ENCODE measurements at places on chromosomes 16 and 17. TPM values are rescaled to one million over a fixed set of nuclear protein-coding genes. Genes with fewer than 3 reads are reported as not detected.
A peak's percentile ranks its signal among the peaks of the same experiment; 100 is the strongest.

The PHKB gene
- 46.3 TPM for total RNA-seq

The PRKCB gene
- 12.3 TPM for total RNA-seq

The MYH8 gene
- not detected for total RNA-seq

The TOX3 gene
- not detected for total RNA-seq

The CEP295NL gene
- total RNA-seq = 6.6 TPM

The ADAD2 gene
- total RNA-seq = 0.80 TPM

The ATAD5 gene
- total RNA-seq = 0.46 TPM

The WDR81 gene
- 40.8 TPM for total RNA-seq

The CYB5B gene
- total RNA-seq = 26.7 TPM

The CCL17 gene
- total RNA-seq = not detected

The RAI1 gene
- 31.6 TPM for total RNA-seq

The TPPP3 gene
- total RNA-seq = 116 TPM

DNA sequence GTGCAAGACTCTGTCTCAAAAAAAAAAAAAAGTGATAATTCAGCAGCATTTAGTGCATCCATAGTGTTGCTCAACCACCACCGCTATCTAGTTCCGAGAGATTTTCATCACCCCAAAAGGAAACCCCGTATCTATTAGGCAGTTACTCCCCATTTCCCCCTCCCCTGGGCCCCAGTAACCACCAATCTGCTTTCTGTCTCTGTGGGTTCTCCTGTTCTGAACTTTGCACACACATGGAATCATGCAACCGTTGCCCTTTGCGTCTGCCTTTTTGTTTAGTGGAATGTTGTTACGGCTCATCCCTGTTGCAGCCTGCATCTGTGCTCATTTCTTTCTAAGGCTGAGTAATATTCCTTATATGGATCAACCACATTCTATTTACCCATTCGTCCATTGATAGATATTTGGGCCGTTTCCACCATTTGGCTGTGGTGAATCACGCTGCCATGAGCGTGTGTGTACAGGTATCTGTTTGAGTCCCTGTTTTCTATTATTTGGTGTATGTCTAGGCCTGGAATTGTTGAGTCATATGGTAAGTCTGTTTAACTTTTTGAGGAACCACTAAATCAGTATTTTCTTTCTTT is 8.7 kb upstream of the SYNGR2 start:
- DNase-seq = no peak

DNA sequence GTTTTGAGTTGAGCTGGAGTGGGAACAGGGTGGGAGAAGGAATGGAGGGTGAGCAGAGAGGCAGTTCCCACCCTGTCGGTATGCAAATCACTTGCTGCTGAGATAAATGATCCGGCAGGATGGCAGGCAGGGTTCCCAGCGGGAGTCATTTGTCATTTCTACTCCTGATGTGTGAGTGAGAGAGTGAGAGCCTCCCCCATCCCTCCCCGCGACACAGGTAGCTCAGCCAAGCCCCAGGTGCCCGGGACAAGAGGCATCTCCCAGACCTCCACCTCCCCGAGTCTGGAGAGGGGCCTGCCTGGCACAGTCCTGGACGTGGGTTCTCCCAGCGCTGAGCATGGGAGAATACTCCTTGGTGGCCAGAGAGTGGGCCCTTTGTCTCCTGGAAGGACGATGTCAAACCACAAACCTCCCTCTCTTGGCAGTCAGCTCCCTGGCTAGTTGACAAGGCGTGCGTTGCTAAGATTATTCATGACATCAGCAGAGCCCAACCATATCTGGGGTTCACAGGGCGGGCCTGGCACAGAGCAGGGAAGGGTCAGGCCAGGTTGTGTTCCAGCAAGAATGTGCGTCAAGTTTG is 33.7 kb upstream of the TNRC6C start:
- no peak for DNase-seq

DNA sequence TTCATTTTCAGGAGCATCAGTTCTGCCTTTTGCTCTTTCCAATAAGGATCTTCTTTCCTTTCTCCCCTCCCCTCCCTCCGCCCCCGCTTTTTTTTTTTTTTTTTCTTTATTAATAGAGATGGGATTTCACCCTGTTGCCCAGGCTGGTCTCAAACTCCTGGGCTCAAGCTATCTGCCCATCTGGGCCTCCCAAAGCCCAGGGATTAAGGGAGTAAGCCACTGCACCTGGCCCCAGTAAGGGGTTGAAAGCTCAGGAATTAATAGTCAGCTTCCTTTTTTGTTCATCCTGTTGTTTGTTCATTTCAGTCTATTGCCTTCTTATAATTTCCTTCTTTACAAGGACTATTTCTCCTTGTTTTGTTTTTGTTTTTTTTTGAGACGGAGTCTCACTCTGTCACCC is 7.9 kb upstream of the C17orf58 start:
- no peak for DNase-seq

DNA sequence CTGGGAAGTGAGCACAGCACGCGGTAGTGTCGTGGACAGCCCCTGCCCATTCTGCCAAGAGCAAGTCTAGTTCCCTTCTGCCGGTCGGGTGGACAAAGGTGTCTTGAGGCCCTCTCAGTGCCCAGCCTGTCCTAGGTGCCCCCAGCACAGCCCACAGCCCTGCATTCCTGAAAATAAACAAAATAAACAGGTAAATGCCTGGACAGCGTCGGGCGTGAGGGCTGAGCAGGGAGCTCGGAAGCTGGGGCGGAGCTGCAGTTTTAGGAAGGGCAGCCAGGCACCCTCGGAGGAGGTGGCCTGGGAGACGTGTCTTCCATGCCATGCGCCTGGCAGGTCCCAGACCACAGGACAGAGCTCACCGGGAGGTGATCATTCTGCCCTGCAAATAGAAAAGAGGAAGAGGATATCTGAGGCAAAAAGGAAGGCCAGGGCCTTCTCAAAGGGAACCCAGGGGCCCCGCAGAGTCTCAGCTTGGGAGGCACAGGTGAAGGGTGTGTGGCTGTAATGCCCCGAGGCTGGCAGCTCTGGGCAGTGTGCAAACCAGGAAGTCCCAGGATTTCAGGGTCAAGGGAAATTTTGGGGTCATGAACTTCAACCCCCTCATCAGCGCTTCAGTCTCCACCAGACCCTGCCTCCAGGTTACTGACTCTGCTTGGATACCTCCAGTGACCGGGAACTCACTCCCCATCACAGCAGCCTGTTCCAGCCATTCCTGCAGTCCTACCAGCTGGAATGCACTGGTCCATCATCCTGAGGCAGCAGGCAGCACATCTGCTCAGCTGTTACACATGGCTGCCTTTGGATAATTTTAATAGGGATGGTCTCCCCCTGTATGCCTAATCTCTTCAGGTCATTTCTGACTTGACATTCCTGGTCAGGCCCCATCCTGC is 1.7 kb downstream of the ZNF469 start:
- no peak for DNase-seq

GRCh38 chr17:63984236-63984635 is 11.5 kb upstream of the SCN4A start:
- no peak for DNase-seq

DNA sequence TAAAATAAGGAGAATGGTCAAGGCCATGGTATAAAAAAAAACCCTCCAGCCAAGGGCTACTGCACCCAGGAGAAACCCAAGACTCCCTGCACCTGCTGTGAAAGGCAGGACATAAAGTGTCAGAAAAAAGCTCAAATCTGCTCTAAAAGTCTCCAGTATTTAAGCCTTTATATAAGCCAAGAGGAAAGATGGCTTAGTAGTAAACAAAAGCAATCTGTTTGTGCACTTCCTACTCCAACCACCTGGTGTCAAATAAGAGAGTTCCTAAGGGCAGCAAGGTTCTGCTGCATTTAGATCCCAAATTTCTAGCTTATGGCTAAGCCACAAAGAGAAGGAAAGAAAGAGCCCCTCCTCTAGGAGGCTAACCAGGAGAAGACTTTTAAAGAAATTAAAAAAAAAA is 20.6 kb downstream of the ACSM1 start:
- no peak for DNase-seq

- no peak for DNase-seq
These were observed 618 bp downstream of the CCDC78 start for GRCh38 chr16:725463-726187.

DNA sequence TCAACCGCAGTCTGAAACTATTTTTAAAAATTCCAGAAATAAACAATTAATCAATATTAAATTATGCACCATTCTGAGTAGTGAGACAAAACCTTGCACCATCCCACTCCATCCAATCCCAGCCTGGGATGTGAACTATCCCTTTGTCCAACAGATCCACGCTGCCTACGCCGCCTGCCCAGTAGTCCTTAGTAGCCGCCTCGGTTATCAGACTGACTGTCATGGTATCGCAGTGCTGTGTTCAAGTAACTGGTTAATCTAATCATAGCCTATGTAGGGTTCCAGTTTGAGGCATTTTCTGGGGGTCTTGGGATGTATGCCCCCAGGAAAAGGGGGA is 437.7 kb downstream of the HS3ST3B1 start:
- DNase-seq = peak; percentile 39

GRCh38 chr17:31216031-31216751 is 80.8 kb downstream of the OMG start:
- no peak for DNase-seq

DNA sequence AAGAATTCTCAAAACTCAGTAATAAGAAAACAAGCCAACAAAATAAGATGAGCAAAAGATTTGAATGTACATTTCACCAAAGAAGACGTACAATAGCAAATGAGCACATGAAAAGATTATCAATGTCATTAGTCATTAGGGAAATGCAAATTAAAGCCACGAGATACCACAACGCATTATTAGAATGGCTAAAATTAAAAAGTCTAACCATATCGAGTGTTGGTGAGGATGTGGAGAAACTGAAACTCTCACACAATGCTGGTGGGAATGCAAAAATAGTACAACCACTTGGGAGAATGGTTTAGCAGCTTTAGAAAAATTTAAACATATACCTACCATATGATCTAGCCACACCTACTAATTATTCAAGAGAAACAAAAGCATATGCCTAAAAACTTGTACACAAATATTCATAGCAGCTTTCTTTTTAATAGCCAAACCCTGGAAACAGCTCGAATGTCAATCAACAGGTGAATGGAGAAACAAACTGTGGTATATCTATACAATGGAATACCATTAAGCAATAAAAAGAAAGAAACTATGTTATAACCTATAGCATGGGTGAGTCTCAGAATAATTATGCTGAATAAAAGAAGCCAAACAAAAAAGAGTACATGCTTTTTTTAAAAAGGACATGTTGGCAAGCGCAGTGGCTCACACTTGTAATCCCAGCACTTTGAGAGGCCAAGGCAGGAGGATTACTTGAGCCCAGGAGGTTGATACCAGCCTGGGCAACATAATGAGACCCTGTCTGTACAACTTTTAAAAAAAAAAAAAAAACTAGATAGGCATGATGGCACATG is 103.6 kb downstream of the LITAF start:
- no peak for DNase-seq

GRCh38 chr17:77528516-77529327 is 388.0 kb downstream of the SEC14L1 start:
- no peak for DNase-seq

GRCh38 chr16:10589109-10589508 is 8.7 kb upstream of the EMP2 start:
- DNase-seq = no peak

- DNase-seq = no peak
These were observed 7.3 kb downstream of the MTMR4 start for GRCh38 chr17:58507123-58507634.

DNA sequence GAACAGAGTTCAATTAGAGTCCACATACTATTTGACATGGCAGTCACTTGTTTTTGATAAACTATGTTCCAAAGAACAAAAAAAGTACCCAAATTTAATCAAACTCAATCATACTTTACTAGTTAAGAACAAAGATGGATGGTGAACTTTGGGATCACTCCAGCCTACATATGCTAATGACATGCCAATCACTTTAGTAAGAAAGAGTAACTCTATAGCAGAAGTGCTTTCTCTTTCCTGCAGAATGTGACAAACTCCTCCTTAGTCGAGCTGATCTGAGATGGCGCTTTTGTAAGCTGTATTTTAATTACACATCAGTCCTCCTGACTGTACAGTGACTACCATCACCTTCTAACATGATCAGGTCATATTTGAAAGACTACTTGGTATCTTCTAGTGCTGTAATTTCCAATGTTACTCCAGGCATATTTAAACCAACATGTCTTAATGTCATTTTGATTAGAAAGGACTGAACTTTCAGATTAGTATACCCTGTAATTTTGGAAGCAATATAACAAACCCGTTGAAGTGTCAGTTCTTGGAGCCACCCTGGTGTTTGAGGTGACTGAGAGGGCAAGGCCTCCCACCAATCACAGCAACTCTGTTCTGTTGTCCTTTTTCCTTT is 4.1 kb downstream of the NETO2 start:
- no peak for DNase-seq

- DNase-seq = peak; percentile 34
These were observed 75.5 kb upstream of the IRX6 start for GRCh38 chr16:55248494-55248893.

- DNase-seq = no peak
These were observed 3.6 kb downstream of the ARL6IP1 start for GRCh38 chr16:18797746-18798145.

DNA sequence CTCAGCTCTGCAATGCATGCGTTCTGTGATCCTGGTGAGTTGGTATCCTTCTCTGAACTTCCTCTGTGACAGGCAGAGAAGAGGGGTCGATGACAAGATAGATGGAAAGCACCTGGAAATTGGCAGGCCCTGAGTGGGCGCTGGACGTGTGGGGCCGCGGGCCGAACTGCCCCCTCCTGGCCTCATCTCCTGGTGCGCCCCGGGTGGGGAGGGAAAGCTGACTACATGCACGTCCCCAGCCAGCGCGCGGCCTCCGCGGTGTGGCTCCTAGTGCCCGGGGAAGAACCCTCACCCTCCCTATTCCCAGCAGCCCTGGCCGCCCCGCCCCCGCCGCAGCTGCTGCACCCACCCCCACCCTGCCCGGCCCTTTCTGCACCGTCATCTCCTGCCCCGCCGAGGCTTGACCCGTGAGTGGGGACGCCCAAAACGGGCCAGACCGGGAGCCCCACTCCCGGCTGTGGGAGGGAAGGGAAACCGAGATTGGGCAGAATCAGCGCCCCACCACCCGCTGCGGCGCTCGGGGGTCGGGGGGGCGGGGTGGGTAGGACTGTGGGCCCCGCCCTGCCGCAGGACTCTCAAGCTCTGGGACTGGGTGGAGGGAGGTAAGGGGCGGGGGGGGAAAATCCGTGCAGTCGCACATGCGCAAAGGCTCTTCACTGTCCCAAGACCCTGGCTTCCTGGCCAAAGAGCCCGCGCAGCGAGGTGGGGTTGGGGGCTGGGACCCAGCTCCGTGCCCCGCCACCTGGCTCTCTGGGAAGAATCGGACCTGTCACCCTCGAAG is at the start of gene NOL3:
Gene NOL3, plus strand, starts transcription at position 371 of the 781 bp plus-strand sequence.
- DNase-seq = peak; percentile 97

GRCh38 chr17:19456016-19456927 is 45.2 kb downstream of the RNF112 start:
- DNase-seq = peak; percentile 55

GRCh38 chr16:76824791-76825190 is 366.2 kb upstream of the MON1B start:
- no peak for DNase-seq

GRCh38 chr17:3828151-3828851 is 17.7 kb downstream of the NCBP3 start:
- no peak for DNase-seq
